Osteocyte (in vitro differentiated cells): ENCODE measurements at places on chromosomes 7 and 10. TPM values are rescaled to one million over a fixed set of nuclear protein-coding genes. Genes with fewer than 3 reads are reported as not detected.

- DNase-seq = no peak
Measured at GRCh38 chr7:158157460-158157859, 430.2 kb downstream of the PTPRN2 start.

The GSTK1 gene
- 141 and 147 TPM in 2 replicates for total RNA-seq

- DNase-seq = no peak
Measured at GRCh38 chr7:47181746-47182361, 400.1 kb downstream of the TNS3 start.

- DNase-seq = no peak
Measured at GRCh38 chr10:78973901-78974616, 94.7 kb upstream of the ZMIZ1 start.

- DNase-seq = no peak
Measured at GRCh38 chr7:20033621-20034400, 183.4 kb downstream of the MACC1 start.

- DNase-seq = no peak
Measured at GRCh38 chr10:70111496-70111895, 21.1 kb downstream of the AIFM2 start.

GRCh38 chr7:89966067-89966664 lies 188.1 kb upstream of the STEAP1 start:
- no peak for DNase-seq

The GPR85 gene
- total RNA-seq = 0.10 TPM in 1 of 2 replicates, not detected in the other

DNA sequence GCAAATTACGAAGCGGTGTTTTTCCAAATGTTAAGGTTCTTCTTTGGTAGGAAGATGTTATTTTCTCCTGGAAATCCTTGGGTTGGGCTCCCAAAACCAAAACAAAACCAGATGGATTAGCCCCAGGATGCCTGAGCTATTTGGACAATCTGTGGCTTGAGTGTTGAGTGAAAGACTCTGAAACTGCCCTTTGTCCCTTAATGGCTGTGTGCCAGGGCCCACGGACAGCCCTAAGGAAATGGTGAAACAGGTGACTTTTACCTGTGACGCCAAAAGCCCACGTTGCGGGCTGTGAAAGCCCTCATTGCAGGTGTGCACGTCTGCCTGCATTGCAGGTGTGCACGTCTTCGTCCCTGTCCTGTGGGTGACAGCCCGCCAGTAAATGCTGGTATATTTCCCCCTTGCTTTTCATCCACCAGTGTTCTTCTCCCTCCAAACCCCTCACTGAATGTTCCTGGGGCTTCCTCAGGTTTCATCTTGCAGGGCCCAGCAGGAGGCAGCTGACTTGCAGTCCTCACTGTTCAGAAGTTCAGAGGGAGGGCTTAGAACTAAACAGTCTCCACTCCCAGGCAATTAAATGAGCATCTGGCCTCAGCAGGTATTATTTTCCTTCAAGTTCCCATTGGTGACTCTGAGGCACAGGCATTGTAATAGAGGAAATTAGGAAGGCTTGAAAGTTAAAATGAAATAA lies 10.7 kb downstream of the PFKP start:
- DNase-seq = no peak

The PPP1R3C gene
- total RNA-seq = 15.7 and 16.2 TPM in 2 replicates

- peak; percentile 91 for DNase-seq
Measured at GRCh38 chr10:70132098-70133029, at the start of gene AIFM2. TSS of gene AIFM2 (minus strand) at chr10:70132825. CDS start at chr10:70124084, 8,741 bp downstream.
